Hypothalamus (tissue), 51 donors: ENCODE measurements at places on chromosomes 7 and 10.

DNA sequence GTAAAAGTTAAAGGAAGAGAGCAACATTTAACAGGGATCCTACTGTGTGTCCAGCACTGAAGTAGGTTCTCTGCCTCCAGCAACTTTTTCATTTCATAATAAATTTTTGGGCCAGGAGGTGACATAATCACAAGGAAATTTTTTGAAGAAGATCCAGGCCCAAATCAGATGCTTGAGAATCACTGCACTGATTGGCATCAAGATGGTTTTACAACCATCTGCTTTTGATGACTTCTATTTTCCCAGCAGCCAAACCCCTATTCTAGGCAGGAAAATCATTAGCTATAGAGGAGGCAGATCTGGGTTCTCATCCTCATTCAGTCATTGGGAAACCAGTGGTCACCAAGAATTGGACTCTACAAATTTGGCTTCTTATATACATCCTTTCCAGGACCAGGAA is 79.0 kb downstream of the ARL4A start:
- no peak for DNase-seq

DNA sequence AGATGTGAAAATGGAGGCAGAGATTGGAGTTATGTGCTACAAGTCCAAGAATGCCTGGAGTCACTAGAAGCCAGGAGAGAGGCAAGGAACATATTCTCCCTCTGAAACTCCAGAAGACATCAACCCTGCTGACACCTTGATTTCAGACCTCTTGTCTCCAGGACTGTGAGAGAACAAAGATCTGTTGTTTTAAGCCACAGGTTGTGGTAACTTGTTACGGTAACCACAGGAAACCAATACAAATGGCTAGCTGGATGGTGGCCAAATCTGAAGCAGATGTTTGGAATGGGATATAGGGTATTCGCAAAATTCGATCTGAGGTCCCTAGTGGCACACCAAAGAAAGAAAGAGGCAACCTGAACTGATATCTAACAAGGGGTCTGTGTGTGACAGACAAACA is 129.0 kb downstream of the HERPUD2 start:
- no peak for DNase-seq

DNA sequence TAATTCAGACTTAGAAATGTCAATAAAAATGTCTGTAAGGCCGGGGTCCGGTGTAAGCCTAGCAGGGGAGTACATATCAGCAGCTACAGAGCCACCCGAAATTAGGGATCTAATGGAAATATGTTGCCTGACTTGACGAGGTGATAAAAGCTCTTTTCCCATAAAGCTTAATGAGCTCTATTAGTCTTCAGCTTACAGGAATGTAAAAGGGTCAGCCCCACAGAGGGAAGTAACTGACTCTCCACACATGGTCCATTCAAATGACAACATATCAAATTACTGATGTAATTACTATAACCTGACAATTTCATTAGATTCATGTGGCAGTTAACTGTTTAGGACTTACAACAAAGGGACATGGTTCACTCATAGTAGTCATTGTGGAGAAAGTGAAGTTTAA is 62.3 kb downstream of the ATE1 start:
- no peak for DNase-seq

DNA sequence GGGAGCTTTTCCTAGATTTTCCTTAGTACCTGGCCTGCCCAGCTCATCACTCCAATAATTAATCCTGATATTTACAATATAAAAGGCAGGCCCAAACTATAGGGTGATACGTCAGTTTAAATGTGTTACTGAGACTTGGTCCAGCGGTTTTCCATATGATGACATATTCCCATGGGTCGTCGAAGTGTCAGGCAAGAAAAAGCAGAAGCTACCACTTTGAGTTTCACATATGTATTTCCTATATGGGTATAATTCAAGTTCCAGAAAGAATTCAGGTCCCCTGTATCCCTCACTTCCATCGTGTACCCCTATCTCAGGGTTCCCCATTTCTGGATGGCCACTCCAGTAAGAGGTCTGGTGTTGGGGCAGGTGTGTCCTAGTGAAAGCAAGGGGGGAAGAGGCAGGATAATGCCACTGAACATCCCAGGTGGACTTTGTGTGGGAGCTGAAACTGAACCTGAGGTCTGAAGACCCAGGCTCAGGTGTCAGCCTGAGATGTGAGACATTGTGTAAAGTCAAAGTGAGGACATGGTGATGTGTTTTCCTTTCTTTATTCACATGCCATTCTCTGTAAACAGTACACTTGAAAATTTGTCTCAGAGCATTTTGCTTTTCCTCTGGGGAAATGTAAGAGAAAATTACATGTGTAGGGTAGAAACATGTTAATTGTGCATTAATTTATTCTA is 167.8 kb downstream of the PLXDC2 start:
- DNase-seq, result no peak

DNA sequence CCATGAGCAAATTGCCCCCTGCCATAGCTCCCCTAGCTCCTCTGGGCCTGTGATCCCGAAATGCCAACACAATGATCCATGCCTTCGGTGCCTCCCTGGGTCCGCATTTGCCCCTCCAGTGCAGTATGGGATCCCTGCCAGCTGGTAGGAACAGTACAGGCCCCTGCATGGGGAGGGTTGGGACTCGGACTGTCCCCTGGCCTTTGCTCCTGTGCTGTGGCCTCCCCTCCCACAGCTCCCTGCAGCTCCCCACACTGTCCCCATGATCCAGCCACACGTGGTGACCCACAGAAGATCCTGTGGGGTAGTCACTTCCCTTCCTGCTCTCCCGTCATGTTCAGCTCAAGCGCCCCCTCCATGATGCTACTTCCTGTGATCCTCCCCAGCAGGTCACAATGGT is 140.3 kb downstream of the MAPK8 start:
- DNase-seq, result no peak

DNA sequence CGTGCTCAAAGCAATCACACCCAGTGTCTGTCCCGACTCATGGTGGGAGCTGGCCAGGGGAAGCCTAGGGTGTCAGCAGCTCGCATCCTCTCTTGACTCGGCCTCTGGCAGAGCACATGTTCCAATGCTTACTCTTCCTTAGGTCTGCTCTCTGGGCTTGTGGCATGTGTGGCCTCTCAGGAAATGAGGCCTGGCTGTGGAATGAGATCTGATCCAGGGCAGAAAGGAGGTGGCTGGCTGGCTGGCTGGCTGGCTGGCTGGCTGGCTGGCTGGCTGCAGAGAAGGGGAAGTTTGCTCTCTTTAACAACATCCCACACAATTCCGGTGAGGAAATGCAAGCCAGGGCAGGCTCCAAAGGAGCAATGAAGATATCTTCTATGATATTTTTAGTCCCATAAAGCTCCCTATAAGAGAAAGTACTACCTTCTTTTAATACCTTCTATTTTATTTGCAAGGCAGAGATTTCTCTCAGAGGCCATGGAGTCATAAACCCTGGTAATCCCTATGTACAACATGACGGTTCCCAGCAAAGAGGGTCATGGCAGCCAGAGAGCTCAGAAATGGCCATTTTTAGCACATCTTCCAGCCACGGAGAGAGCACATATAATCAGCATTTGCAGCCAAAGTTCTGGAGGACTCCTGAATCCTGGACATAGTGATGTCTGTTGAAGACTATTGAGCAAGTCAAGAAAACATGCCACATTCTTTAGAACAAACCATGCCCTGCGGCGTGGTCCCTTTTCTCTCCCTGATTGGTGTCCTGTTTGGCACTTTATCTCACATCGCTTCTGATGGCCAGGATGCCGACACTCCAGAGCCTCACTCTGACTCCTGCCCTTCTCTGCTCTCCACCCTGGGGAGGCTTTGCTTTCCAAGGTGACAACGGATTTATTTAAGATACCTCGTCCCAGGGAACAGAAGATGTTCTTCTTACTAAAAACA is 153.7 kb downstream of the FANK1 start:
- DNase-seq, result no peak

GRCh38 chr10:110827410-110827809 is 44.3 kb upstream of the PDCD4 start:
- no peak for DNase-seq

GRCh38 chr7:65974876-65975275 is 7.1 kb downstream of the GUSB start:
- no peak for DNase-seq

GRCh38 chr7:51263631-51264484 is 52.8 kb downstream of the COBL start:
- no peak for DNase-seq

GRCh38 chr10:43265799-43266721 is 805 bp downstream of the RASGEF1A start:
- no peak for DNase-seq
